ENCODE measurements at places on chromosomes 5 and 9.

DNA sequence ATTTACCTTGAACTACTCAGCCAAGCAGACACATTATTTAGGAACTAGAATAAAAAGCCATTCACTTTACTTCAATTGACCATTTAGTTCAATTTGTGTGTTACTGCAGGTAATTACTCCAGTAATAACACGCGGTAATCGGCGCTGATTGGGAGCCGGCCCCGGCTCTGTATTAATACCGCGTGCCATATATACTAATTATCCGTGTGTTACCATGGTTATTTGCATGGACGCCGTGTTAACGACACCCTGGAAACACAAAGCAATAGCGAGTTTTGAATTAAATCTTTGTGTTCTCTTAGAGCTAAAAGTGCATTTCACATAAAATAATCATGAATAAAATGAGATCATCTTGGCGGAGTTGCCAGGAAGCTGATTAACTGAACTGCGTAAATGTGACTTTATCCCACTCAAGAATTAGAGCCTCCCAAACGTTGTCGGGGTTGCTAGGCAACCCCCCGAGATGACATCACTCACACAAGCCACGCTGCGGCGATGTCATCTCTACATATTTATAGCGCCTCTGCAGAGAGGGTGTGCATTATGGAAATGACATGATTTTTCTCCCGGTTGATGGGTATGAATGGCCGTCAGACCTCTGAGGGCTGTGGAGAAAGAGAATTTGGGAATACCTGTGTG is 41.4 kb upstream of the RNU6ATAC start:
- no peak for DNase-seq

GRCh38 chr9:113548221-113549041 is 84.9 kb downstream of the RGS3 start:
- no peak for DNase-seq

DNA sequence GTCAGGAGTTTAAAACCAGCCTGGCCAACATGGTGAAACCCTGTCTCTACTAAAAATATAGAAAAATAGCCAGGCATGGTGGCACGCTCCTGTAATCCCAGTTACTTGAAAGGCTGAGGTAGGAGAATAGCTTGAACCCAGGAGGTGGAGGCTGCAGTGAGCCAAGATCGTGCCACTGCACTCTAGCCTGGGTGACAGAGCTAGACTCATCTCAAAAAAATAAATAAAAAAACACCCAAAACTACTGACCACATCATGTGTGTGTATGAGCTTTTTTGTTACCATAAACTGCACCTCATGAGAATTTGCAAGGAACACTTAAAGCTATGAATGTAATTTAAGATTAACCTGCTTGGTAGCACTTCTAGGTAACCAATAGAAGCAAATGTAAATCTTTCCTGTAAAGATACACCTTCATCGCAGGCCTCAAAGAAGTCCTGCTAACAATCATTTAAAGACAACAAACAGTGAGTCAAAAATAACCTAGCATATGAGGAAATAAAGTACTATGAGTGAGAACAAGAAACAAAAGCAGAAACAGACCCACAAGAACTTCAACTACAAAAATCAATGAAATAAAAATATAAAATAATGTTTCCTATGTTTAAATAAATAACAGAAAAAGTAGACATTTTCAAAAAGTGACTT is 13.0 kb downstream of the SLC38A9 start:
- no peak for DNase-seq

DNA sequence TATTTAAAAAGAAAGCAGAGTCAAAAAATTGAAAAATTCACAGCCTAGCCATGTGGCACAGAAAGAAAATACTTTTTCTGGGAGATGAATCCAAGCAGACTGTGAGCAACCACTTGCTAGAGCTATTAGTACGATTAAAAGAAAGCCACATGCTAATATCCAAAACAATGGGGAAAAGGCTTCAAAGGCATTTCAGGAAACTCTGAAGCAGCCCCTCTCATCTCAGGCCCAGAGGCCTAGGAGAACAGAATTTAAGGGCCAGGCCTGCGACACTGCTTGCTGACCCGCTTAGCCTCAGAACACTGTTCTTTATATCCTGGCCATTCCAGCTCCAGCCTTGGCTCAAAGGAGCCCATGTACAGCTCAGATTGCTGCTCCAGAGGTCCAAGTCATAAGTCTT is 1257.0 kb upstream of the CDH18 start:
- no peak for DNase-seq

DNA sequence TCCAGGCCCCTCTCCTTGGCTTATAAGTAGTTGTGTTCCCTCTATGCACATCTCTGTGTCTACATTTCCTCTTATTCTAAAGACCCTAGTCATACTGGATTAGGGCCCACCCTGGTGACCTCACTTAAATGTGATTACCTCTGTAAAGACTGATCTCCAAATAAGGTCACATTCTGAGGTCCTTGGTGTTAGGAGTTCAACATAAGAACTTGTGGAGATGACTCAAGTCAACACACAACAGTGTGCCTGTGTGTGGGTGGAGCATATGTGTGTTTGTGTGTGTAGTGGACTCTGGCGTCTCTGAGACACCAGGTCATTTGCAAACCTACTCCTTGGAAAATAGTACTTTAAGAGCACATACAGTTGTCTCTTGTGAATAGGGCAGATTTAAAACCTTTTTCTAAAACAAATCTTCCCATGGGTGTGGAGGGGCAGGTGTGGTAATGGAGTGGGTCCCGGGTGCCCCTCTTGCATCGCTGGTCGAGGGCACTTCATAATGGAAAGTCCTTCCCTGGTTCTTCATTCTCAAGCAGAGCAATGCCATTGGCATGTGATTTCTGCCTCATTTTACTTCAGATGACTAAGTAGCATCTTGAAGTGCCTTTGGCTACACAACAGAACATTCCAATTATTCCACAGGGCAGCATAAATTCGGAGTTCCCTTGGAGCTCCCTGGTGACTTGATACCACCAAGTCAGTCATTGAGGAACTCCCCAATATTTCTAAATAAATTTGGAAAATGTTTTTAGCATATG is 84.4 kb downstream of the C9orf152 start:
- no peak for DNase-seq
